ENCODE measurements at places on chromosomes 16 and 17. TPM values are rescaled to one million over a fixed set of nuclear protein-coding genes. Genes with fewer than 3 reads are reported as not detected.

DNA sequence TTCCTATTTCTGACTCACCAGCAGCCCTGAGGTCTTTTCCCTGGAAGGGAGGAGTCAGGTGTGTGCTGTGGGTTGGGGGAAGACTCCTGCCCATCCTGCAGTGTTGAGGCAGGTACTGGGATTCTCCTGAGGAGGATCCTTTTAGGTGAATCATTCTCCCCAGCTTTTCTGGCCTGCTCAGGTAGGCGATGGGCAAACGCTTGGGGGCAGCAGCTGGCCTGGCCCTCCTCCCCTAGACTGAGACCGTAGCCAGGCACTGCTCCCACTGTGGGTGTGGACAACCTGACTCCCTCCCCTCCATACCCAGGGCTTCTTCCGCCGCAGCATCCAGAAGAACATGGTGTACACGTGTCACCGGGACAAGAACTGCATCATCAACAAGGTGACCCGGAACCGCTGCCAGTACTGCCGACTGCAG lies 15.1 kb downstream of the GJD3 start:
- peak; percentile 58 for DNase-seq

- DNase-seq: no peak
Observed at GRCh38 chr16:65876056-65876408, 490.5 kb upstream of the CDH5 start.

SPATA32 gene
- not detected for total RNA-seq

SLC5A2 gene
- total RNA-seq: not detected

GFAP gene
- total RNA-seq: 4.1 TPM

All from left ventricle myocardium inferior (tissue), 1 donor.